ENCODE measurements at places on chromosomes 11 and 22.

DNA sequence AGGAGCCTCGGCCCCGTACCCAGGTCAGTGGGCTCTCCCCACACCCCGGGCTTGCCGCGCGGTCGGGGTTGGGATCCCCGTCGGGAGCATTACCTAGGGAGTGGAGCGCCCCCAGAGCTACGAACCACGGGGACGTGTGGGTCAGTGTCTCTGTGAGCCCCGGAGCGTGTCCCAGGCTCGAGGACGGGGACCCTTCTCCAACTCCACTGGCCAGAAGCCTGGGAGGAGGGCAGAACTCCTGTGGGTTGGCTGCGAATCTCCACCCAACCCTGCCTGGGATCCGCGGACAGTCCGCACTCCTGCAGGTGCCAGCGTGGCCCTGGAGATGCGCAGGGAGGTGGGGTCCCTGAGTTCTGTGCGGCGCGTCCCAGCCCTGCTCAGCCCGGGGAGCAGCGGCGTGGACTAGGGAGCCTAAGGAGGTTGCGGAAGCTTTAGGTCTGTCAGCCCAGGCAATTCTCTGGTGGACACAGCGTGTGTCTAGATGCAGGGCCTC, 346 bp downstream of the PPFIBP2 start:
- no peak for DNase-seq

- no peak for DNase-seq
Observed at GRCh38 chr22:50730941-50731661, 6.9 kb upstream of the ACR start.

DNA sequence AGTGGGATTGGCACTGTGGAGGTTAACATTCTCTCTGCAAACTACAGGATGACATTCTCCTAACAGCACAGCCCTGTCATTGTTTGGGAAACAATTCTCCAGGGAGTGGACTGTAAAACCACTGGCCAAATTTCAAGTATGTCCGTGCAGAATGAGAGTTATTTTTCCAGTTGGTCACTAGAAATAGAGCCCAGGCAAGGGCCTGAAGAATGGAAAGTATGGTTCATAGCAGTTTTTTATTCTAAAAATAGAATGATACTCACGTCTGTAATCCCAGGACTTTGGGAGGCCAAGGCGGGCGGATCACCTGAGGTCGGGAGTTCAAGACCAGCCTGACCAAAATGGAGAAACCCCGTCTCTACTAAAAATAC, 39.0 kb upstream of the CD44 start:
- no peak for DNase-seq

DNA sequence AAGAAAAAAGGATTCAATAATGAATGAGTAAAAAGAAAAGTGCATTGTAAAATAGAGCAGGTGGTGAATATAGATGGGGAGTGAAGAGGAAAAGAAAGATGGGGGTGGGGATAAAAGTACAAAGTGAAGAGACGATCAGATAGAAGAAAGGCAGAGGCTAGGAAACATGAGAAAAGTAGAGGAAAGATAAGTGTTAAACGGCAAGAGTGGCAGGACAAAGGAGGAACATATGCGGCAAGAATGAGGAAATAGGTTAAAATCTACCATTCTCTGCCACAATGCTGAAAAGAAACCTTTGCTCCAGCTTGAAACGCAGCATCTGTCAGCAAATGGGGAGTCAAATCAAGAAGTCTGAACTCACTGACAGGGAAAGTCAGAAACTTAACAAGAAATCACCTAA, 6.8 kb downstream of the FUT4 start:
- DNase-seq, result no peak

DNA sequence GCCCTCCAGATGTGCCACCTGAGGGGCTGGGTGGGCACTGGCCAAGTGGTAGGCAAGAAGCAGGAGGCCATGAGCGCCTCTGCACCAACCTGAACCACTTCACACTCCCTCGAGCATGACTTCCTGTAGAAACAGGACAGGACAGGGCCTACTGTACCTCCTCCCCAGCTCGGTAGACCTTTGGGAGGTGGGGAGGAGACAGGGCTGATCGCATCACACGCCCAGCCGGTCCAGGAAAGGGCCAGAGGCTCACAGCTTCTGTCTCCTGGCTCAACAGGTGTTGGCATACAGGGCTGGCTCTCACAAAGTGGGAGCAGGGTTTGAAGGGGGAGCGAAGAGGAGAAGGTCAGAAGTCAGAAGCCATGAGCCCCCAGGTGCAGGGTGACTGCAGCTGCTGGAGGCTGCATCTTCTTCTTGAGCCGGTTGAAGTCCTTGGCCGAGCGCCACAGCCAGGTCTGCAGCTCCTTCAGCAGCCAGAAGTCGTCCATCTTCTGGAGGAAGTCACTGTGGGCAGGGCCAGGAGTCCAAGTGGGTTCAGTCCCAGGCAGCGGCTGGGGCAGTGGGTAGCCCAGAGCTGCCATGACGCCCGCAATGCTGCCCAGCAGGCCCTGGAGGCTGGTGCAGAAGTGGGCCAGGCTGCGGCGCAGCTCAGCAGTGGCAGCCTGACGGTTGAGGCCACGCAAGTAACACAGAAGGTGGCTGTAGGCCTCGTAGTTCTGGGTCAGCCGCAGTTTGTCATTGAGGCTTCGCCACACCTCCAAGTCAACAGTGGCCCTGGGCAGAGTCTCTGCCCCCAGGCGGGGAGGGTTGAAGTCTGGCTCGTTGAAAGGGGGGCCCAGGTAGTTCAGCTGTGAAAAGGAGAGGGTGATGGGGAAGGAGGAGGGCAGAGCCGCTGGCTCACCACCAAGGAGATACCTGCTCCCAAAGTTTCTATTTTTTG, 8.3 kb downstream of the CLCF1 start:
- no peak for DNase-seq

- no peak for DNase-seq
Observed at GRCh38 chr22:38442967-38443627, 11.9 kb downstream of the KCNJ4 start.

DNA sequence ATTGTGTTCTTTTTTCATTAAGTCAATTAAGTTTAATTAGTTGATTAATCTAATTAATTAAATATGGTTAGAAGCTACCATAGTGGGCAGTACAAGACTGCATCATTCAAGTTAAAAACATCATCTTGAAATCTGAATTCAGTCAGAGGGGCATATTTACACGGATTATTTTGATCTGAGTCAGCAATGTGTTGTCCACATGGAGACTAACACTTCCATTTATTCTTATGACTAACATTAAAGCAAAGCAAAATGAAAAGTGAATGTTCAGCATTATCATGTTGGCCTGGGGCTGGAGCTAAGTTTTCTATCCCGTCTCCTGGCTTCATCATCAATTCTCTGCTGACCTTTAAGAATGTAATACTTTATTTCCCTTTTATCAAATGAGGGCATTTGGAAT, 17.3 kb downstream of the FLI1 start:
- no peak for DNase-seq

- DNase-seq, result no peak
Observed at GRCh38 chr11:19819148-19819547, 106.5 kb downstream of the NAV2 start.

DNA sequence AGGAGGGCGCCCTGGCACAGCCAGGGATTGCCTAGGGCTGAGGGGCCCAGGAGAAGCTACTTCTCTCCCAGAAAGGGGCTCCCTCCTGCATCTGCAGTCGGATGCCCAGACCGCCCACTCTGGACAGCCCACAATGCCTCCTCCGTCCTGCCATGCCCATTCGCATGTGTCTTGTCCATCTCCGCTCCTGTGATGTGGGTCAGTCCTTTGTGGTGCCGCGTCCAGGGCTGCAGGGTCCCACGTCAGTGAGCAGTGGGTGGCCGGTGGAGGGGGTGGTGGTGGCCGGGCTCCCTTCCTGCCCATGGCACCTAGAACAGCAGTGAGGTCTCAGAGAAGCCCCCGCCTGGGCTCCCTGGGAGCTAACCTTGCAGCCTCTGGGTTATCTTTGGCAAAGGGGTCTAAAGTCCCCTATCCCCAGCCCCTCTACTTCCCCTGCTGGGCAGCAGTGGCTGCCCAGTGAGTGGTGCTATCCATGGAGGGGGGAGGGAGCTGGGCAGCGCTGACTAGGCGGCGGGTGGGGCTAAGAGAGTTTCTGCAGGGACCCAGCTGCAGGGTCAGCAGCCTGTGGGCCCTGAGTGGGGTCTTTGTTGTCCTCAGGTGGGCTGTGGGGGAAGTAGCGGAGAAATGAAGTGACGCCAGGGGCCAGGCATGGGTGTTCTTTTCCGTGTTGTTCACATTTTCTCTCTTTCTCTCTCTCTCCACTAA, 41.1 kb downstream of the KCNC1 start:
- no peak for DNase-seq

DNA sequence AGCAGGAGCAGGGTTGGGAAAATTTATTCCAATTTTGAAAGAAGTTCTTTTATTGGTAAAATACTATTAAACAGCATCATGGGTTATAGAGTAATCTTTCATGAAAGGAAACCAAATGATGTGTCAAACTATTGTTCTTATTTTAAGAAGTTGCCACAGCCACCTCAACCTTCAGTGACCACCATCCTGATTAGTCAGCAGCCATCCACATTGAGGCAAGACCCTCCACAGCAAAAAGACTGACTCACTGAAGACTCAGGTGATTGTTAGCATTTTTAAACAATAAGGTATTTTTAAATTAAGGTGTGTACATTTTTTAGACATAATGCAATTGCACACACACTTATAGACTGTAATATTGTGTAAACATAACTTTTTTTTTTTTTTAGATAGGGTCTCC, 3.7 kb upstream of the HEPHL1 start:
- DNase-seq, result no peak

GRCh38 chr22:19440411-19441195, 6.9 kb downstream of the C22orf39 start:
- no peak for DNase-seq

All from RKO (cell line).